ENCODE measurements at places on chromosomes 6 and 20.

- DNase-seq = no peak
Measured at GRCh38 chr6:33670971-33671743, 40.3 kb downstream of the UQCC2 start.

DNA sequence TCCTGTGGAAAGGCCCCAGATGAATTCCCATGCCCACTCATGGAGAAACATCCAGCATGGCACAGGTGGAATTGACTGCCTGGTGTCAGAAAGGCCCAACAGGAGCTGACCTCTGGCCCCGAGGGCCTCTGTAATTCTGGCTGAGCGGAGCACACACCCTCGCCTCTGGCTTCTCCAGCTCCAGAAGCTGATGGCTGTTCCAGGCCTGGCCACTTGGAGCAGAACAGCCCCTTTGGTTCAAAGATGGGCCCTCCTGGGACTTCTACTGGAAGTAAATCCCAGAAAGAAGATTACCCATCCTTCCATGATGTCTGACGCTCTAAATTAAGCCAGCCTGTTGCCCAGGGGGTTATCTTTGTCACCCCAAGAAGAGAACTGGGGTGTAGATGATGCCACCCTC lies 275.1 kb upstream of the CDH4 start:
- DNase-seq = no peak

DNA sequence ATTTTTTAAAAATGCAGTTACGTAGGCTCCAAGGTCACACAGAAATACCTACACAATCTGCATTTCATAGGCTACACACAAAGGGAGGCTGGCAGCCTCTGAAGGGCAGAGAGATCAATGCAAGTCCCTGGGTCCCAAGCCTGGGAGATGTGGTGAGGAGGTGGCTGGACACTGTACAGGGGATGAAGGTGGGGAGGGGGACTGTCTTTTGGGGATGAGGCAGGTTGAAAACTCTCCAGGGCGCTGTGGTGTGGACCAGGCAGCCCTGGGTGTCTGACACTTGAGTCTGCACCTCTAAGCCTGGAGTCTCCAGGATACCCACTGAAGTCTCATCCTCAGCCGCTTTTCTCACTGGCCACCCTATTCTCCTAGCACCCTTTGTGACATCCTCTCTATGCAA lies 24.5 kb downstream of the TXNDC5 start:
- DNase-seq = no peak

GRCh38 chr6:75347898-75348610 lies 63.5 kb upstream of the TMEM30A start:
- DNase-seq = no peak

GRCh38 chr6:30418448-30418847 lies 70.9 kb upstream of the HLA-E start:
- DNase-seq = no peak

GRCh38 chr6:11212664-11213063 lies 19.8 kb downstream of the NEDD9 start:
- DNase-seq = peak; percentile 45

GRCh38 chr6:144394210-144394609 lies 109.1 kb downstream of the UTRN start:
- DNase-seq = no peak

DNA sequence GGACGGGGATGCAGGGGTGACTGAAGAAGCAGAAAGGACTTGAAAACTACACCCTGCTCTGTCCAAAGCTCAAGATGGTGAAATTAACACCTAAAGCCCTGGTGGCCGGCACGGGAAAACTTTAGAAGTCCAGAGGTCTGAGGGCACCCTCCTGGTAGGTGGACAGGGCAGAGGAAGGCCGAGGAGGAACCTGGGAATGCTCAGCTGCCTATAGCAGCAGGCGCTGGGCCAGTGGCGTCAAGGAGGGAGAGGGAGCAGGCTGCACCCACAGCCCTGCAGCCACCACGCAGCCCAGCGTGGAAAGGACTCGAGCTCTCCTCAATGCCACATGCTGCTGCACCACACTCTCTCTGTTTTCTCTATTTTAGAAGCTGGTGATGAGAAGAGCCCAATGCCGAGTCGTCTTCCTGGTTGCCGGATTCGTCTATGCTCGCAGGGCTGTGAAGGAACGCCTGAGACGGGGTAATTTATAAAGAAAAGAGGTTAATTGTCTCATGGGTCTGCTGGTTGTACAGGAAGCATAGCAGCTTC lies 248.3 kb upstream of the AFDN start:
- no peak for DNase-seq

- DNase-seq = no peak
Measured at GRCh38 chr6:121771937-121772720, 336.7 kb downstream of the GJA1 start.

DNA sequence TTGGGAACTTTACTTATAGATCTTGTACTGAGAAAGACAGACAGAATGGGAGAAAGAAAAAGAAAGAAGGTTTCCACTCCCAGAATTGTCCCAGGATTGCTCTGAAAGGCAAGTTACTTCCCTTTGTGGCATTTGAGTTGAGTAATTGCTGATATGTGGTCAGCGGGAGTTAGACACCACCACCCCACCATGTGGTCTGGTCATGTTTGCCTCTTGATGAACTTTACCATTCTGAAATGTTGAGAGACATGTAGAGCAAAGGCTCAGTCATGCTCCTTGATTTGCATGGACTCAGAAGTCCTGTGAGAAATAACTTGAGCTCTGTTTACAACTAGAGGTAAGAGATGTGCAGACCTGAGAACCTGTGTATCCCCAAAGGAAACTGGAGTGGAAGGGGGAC lies 17.1 kb downstream of the TCF21 start:
- DNase-seq = no peak

GRCh38 chr6:166056637-166057036 lies 111.0 kb downstream of the TBXT start:
- DNase-seq = peak; percentile 1

DNA sequence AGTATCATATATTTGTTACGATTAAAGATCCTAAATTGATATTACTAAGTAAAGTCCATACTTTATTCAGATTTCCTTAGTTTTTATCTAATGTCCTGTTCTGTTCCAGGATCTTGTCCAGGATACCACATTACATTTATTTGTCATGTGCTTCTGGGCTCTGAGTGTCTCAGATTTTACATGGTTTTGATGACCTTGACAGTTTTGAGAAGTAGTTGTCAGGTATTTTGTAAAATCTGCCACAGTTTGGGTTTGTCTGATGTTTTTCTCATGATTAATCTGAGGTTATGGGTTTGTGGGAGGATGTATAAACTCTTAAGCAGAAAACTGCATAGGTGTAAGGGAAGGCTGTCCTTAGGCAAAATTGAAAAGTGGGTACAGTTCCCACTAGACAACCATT lies 109.9 kb upstream of the BMP5 start:
- no peak for DNase-seq

DNA sequence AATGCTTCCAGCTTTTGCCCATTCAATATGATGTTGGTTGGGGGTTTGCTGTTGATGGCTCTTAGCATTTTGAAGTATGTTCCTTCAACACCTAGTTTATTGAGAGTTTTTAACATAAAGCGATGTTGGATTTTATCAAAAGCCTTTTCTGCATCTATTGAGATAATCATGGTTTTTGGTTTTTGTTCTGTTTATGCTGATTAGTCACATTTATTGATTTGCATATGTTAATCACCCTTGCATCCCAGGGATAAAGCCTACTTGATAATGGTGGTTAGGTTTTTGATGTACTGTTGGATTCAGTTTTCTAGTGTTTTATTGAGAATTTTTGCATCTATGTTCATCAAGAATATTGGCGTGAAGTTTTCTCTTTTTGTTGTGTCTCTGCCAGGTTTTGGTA lies 40.4 kb upstream of the COL9A1 start:
- DNase-seq = no peak

DNA sequence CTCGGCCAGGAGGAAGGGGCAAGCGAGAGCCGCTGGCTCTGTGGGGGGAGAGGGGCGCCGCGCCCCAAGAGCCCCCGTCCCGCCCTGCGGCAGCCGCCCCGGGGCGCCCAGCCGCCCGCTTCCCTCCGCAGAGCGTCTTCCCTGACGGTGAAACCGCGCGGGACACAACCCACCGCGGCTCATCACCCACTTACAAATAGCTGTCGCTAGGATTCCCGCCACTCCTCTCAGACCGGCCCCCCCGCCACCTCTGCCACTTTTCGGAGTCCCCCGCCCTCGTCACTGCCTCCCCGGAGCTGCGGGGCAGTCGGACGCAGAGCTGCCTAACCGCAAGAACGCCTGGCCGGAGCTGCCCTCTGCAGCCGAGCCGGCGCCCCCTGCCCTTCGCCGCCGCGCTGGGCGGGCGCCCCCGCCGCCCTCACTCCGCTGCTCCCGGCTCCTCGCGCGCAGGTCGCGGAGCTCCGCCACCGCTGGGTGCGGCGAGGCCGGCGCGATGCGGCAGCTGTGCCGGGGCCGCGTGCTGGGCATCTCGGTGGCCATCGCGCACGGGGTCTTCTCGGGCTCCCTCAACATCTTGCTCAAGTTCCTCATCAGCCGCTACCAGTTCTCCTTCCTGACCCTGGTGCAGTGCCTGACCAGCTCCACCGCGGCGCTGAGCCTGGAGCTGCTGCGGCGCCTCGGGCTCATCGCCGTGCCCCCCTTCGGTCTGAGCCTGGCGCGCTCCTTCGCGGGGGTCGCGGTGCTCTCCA lies at the start of gene SLC35D3:
TSS of gene SLC35D3 (plus strand) at position 366 of the 749 bp plus-strand sequence. CDS start at position 494, 128 bp downstream.
- DNase-seq = no peak

- no peak for DNase-seq
Measured at GRCh38 chr20:18533491-18533890, 25.8 kb downstream of the SEC23B start.

DNA sequence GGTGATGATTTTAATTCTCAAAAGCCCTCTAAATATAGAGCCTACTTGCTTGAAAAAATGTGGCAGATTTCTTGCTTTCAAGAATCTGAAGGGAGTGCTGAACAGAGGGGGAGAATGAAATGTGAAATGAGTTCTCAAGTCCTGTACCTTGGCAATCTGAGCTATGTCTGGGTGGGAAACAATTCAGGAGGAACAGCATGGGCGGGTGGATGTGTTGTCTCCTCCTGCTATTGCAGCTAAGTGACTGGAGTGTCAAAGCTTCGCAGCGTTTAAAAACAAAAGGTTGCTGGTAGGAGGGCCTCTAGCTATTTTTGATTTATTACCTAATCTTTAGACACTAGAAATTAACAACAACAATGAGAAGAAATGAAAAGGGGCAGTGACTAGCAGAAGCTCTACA lies 102.5 kb upstream of the ARG1 start:
- no peak for DNase-seq

- no peak for DNase-seq
Measured at GRCh38 chr20:63829945-63830835, 874 bp downstream of the ZBTB46 start.

- DNase-seq = no peak
Measured at GRCh38 chr20:24672181-24672880, 202.9 kb downstream of the SYNDIG1 start.

GRCh38 chr6:132257561-132257960 lies 143.7 kb downstream of the MOXD1 start:
- no peak for DNase-seq
